ENCODE measurements at places on chromosomes 3 and 15.

DNA sequence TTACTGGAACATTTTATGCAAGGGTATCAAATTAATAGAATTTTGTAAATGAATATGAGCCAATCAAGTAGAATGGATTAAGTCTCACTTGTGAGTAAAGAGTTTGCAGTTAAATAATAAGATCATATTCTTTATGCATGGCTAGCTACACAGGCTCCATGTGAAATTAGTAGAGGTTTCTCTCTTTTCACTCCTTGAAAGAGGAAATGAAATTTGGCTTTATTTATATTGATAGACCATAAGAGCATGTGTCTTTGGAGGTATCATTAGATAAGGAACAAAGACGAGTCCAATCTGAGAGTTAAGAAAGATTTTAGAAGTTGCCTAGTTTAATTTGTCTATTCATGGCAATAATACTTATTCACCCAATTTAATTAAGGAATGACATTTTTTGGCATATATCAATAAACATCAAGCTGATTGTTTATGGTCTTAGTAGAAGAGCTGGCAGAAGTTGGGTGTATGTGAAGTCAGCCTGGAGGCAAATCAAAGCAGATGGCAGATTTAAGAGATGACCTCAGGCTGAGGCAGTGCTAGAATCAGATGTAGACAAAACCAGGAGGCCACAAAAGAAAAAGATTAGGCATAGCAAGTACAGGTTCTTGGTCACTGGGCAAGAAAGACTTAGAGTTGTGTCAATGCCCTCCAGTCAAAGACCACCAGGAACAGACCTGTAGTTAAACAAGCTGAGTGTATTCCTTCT, 406.5 kb upstream of the ARHGEF26 start:
- DNase-seq: no peak

GRCh38 chr15:57438166-57438565, 61.9 kb downstream of the CGNL1 start:
- no peak for DNase-seq

DNA sequence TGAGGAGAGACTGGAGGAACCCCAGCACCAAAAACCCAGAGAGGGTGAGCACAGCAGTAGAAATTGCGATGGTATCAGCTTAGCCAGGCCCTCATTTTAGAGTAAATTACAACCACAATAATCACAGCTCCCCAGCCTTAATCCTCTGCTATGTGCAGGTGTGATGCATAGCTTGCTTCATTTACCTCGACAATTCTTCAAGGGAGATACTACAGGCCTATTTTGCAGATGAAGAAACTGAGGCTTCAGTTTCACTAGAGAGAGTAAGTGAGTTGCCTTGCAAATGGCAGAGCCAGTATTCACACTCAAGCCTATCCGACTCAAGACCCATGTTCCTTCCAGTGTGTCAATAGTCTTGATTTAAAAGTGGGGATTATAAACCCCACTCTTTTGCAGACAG, 33.4 kb downstream of the LSM3 start:
- DNase-seq: no peak

DNA sequence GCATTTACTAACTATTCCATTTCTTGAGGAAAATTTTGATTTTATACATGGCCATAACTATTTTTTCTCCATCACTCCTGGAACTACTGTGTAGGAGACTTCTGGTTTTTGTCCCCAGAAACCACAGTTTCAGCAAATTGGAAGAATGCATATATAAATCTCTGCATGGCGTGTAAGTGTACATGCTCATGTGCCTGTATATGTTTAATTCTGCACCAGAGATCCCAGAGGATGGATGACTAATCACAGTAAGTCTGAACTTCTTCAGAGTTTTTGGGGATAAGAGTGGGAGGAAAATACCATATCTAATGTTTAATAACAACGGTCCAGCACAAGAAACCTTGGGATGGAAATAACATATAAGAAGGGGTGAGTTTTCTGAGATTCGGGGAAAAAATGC, 10.9 kb upstream of the COL6A6 start:
- DNase-seq: no peak

DNA sequence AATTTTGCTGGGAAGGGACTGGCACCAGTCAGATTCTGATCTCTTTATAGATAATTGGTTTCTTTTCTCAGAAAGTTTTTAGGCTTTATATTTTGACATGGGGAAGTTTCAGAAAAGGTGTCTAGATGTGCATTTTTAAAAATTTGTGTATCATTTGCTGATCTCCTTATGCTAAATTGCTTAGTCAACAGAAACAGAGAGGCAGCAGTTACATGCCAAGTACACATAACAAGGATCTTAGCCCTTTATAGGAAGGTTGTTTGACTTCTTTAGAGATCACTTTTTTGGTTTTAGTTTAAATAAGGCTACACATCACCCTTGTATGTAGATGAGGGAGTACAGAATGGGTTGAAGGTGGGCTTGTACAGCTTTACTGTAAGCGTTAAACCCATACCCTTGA, 53.5 kb downstream of the RAP2B start:
- DNase-seq: no peak

- DNase-seq: no peak
Measured at GRCh38 chr15:42100021-42100800, 5.8 kb upstream of the PLA2G4D start.

- no peak for DNase-seq
Measured at GRCh38 chr15:77783636-77784035, 150.9 kb upstream of the LINGO1 start.

DNA sequence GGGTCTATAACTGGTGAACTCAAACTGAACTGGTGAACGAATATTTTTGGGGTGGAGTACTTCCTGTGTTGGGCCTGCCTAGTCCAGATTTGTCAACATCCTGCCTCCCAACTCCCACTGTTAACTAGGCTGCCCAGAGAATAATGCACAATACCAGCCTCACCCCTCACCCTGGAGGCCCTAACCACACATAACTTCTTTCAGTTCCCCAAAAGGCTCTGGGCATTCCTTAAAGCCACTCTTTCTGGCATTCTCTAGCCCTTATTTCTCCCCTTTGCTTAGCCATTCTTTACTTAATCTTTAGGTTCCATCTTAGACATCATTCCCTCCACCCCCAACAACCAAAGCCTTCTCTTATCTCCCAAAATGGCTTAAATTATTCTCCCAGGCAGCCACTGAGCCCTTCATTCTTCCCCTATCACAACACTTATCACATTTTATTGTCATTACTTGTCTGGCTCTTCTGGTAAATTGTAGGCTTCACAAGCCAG, 9.1 kb upstream of the SEC11A start:
- no peak for DNase-seq

DNA sequence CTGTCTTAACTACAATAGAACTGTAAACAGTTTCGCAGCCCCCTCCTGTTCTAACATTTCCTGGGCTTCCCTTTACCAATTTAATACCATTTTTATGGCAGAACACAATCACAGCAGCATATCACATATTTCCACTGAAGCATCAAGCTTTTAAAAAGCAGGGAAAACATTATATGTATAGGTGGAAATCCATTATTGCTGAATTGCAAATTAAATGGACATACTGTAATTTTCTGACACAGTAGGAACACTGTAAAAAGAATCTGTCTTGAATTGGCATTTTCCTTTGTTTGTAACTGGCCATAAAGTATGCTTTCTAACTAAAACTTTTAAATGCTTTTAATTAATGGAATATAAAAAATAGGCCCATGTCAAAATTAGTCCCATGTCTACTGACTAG, 1385.8 kb downstream of the SI start:
- DNase-seq: no peak

GRCh38 chr3:39414421-39414907, 7.9 kb downstream of the RPSA start:
- DNase-seq: no peak

- no peak for DNase-seq
Measured at GRCh38 chr3:12984023-12984823, 89.0 kb downstream of the IQSEC1 start.

DNA sequence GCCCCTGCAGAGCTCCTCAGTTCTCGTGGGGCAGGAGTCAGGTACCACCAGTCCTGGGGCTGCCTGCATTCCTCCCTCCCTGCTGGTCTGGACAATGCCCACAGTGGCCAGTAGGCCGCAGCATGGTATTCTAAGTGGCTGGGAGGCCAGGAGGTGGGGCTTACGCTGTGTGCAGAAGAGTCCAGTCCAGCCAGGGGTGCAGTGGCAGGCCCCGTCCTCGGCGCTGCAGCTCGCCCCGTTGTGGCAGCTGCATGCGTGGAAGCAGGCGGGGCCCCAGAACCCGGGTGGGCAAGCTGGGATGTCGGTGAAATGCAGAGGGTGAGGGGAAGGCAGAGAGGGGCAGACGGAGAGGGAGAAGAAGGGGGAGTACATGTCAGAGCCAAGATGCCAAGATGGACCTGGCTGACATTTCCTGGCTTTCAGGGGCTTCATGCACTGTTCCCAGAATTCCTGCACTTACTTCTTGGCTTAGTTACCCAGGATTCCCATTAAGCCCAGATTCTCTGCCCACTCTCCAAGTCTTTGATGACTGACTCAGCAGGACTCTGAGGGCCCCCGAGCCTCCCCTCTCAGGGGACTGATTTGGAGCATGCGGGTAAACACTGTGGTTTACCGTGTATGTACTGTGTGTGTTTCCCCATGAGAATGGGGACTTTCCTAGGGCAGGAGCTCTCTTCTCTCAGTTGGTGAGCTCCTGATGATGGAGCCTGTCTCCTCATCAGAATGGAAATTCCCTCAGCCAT, 47.5 kb downstream of the RAB11A start:
- no peak for DNase-seq

- DNase-seq: no peak
Measured at GRCh38 chr3:182818296-182818978, 25.1 kb downstream of the ATP11B start.

DNA sequence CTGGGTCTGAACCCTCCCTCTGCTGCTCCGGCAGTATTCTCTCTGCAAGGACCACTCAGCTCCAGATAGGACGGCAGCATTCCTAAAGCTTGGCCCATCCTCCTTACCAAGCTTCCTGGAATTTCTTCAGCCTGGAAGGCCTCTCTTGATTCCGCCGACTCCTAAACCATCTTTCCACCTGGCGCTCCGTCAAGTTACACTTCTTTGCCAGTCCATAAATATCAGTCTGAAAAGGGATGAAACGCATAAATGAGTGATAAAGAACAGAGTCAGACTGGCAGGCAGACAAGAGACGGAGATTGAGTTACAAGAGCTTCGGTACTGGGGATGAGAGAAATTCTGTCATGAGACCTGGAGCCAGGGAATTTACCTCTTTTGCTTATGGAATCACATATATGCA, 44.3 kb downstream of the CERS3 start:
- DNase-seq: no peak

DNA sequence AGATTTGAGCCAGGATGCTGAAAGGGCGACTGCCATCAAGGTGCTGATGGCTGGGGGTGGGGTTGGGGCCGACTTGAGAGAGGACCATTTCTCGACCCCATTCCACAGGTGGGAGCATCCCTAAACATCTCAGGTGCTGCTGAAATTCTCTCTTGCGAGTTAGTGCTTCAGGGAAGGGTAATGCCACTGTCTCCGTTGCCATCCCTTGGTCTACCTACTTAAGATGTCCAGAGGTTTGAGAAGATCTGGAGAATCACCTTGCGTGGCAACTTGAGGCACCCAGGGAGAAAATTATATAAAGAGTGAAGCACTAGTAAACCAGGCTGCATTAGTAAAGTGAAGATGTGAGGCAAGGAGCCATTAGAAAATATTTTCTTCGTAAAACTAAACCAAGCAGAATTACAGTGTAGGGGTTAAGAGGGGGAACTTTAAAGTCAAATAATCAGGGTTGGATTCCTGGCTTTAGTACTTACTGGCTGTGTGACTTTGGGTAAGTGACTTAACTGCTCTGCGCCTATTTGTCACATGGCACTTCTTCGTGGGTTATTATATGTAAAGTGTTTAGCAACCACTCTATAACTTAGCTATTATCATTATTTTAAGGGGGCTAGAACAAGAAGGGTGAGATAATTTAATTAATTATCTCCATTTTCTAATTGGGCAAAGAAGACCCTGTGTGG, 662 bp upstream of the RFTN1 start:
- no peak for DNase-seq

GRCh38 chr3:12541625-12542024, 3.7 kb downstream of the MKRN2OS start:
- DNase-seq: no peak

- no peak for DNase-seq
Measured at GRCh38 chr3:4359805-4360502, 56.8 kb downstream of the SETMAR start.

DNA sequence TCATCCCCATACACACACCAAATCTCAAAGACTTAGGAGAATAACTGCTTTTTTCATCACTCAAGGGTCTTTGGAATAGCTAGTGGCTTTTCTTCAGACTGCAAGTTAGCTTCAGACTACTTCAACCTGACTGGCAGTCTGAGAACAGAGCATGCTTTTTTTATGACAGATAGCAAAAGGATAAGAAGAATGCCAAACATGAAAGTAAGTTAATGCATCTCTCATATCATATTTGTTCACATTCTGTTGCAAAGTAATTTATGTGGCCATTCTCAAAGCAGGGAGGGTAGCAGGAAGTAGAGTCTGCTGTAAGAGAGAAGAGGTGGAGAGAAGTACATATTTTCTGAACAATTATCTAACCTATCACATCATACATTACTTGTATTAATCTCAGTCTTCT, 544.4 kb downstream of the ZPLD1 start:
- no peak for DNase-seq

GRCh38 chr3:102400142-102400541, 34.7 kb upstream of the ZPLD1 start:
- DNase-seq: no peak

- no peak for DNase-seq
Measured at GRCh38 chr15:99209326-99209725, 40.1 kb downstream of the TTC23 start.

- no peak for DNase-seq
Measured at GRCh38 chr3:149701206-149701976, 43.6 kb upstream of the WWTR1 start.

- DNase-seq: no peak
Measured at GRCh38 chr3:157499342-157499963, 3.8 kb downstream of the VEPH1 start.

GRCh38 chr3:115401851-115402501, 221.3 kb upstream of the GAP43 start:
- DNase-seq: no peak

GRCh38 chr3:87069971-87070370, 79.0 kb upstream of the VGLL3 start:
- DNase-seq: no peak

- DNase-seq: no peak
Measured at GRCh38 chr3:32366638-32367397, 24.8 kb upstream of the CMTM7 start.

DNA sequence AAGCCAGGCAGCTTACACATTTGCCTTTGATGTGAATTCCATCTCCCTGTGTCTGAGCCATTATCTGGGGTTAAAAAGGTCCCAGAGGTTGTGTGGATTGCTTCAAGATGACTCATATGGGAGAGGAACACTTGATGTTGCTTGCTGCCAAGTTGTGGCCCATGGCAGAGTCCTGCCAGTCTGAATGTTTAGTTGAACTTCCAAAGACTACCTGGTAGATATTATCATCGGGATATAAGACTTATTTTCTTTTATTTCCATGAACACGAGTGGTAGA, 85.6 kb downstream of the TJP1 start:
- no peak for DNase-seq

- no peak for DNase-seq
Measured at GRCh38 chr3:115760716-115761115, 137.4 kb downstream of the GAP43 start.

GRCh38 chr3:122350814-122351418, 25.9 kb downstream of the CSTA start:
- DNase-seq: no peak
